Smooth muscle cell of bladder (primary cell): ENCODE measurements at places on chromosomes 3 and 15. TPM values are rescaled to one million over a fixed set of nuclear protein-coding genes. Genes with fewer than 3 reads are reported as not detected.

Gene CPNE9
- not detected in 2 replicates for total RNA-seq

Gene ZPLD1
- 0.28 TPM in 2 replicates for total RNA-seq

Gene PLCH1
- under 0.01 TPM in 2 replicates for total RNA-seq

Gene OR5K2
- not detected in 2 replicates for total RNA-seq

Gene STAC
- 1.7 and 3.8 TPM in 2 replicates for total RNA-seq

Gene GPR149
- total RNA-seq, result not detected in 2 replicates

Gene NGLY1
- 21.8 and 25.7 TPM in 2 replicates for total RNA-seq

Gene ZNF385D
- 0.09 and 0.14 TPM in 2 replicates for total RNA-seq
